Stimulated activated CD8-positive, alpha-beta memory T cell treated with anti-CD3 and anti-CD28 coated beads, Interleukin-7, amount 100 ng/mL, for 48 hours (primary cell): ENCODE measurements at places on chromosomes 5 and 9.

GRCh38 chr9:69412741-69413150 is 87.7 kb downstream of the ENTREP1 start:
- DNase-seq, result no peak

GRCh38 chr9:99063522-99063921 is 41.4 kb upstream of the TGFBR1 start:
- DNase-seq, result no peak

DNA sequence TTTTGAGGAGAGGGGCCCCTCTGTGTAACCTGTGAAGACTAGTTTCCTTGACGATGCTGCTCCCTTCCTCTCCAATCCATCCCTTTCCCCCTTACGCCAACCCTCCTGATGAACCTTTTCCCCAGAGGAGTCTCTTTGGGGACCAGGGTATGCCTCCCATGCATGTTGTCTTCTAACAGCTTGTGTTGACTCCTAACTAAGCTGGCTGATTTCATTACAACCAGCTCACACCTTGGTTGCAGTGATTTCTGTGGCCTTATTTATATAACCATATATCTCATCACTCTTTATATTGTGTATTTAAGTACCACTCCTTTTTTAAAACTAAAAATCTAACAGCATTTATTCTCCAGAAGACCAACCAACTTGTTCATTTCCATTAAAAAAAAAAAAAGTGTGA is 42.5 kb downstream of the SFXN1 start:
- DNase-seq, result no peak

DNA sequence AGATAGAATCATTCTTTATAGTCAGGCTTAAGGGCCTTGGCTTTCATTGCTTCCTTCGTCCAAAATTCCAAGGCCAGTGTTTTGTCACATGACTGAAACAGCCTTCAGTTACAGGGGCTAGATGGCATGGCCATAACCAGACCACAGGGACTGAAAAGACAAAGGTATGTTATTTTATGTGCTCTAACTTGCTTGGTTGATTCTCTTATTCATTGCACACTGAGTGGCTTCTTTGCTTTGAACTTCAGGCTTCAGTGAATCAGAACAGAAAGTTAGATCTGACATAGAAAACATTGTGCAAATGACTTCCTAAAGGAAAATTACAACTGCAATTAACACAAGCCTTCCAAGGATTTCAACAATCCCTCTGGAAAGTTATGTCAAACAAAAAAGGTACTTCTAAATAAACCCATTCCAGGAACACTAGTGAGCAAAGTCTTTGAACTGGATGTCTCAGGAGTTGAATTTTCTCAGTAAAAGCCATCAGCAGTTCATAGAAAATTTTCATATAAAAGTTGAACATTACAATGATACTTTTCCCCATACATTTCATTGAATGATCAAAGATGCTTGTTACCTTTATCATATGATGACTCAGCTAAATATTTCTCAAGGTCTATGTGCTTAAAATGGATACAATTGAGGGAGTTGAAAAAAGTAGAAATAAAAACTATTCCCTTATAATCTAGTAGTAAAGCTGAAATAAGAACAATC is 355.3 kb downstream of the TMEM232 start:
- no peak for DNase-seq

- DNase-seq, result no peak
Measured at GRCh38 chr5:21581508-21581907, 1271.6 kb downstream of the CDH12 start.

GRCh38 chr5:3656803-3657202 is 61.2 kb downstream of the IRX1 start:
- DNase-seq, result no peak

GRCh38 chr5:152288917-152289595 is 116.0 kb downstream of the NMUR2 start:
- DNase-seq, result no peak

- no peak for DNase-seq
Measured at GRCh38 chr5:107618242-107618641, 52.5 kb downstream of the EFNA5 start.

DNA sequence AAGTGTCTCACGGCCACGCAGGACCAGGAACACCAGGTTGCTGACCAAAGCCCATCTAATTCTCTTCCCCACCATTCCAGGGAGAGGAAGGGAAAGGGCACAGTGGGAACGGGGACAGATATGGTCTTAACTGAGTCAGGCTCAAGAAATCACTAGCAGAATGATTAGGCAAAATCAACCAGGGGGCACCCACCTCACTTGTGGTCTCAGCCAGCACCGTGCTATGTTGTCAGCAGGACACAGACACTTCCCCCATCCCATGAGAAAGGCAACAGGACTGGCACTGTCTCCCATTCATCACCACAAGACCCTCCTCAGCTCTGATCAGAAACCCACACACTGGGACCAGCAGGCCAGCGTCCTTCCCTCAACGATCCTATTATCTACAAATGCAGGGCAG is 2.9 kb downstream of the BICD2 start:
- DNase-seq, result no peak

DNA sequence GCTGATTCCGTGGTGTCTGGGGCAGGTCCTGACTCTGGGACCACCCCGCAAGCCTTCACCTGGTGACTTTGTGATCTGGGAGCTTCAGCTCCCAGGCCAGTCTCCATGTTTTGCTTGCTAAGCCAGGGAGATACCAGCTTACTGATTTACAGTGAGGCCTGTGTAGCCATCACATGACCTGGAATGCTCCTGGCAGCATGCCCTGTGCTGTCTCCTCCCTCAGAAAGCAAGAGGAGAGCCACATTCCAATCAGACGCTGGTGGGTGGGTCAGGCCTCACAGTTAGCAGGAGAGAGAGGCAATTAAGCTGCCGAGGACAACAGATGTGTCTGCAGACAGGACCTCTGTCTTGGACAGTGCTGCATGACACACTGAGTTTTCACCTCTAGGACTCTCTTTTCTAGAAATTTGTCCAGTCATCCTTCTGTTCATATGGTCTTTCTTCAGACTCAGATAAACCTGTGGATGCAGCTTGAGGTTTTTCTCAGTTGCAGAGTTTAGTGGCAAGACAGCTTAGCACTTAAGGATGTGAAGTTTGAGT is 24.4 kb upstream of the GRPEL2 start:
- DNase-seq, result no peak

DNA sequence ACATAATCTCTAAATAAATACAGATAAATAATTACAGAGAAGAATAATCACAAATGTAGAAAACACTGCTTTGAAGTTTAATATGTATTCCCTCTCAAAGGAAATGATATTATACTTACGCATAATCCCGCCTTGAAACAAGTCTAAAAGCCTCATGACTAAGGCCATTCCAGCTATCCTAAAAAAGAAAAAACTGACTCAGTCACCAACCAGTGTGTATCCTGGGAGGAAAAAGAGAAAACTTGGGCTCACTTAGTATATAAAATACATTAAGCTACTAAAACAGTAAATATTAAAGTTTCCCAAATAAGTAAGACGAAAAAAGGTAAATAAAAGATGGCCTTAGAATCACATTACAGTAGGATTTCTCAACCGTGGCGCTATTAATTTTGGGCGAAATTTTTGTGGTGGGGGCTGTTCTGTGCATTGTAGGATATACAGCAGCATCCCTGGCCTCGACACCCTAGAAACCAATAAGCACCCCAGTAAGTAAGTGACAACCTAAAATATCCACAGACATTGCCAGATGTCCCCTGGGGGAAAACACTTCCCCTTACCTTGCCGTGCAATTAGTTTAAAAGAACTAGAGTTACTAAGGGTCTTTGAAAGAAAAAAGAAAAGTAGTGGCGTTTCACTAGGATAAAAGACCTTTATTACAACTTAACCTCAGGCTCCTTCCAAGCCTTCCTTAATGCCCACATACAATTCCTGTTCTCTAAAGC is 1.1 kb downstream of the HSPA9 start:
- DNase-seq, result no peak

DNA sequence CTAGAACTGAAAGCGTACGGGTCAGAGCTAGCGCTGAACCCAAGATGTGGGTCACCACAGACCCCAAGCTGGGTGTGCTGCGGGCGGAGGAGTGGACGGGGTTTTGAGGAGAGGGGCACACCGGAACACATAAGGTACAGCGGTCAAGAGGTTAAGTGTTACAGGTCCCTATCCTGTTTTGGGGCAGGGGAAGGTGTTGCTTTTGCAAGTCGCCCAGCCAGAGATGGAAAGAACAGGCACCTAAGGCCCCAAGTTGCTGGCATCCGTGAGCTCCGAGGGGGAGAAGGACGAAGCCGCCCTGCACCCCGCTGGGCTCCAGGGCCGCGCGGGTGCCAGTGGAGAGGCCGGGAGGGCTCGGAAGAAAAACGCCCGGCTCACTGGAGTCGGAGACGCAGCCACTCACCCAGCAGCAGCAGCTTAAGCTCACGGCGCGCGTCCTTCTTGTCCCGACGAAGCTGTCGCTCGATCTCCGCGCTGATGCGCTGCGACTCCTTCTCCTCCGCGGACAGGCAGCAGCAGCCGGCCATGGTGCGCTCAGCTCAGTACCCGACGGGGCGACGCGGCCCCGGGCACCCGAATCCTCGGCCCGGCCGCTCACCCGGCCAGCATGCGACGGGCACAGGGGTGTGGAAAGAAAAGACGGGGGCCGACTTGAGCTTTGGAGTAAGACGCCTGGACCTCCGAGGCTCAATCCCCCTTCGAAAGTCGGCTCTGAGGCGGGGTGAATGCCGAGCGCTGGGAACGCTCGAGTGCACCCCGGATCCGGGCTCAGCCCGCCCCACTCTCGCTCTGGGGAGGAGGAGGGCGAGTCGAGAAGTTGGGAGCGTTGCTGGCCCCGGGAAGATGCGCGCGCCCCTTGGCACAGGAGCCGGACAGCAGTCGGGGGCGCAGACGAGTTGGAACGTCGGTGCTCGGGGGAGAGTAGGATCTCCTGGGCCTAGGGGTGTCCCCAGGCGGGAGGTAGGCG is 572 bp downstream of the GNA14 start:
- no peak for DNase-seq

- DNase-seq, result no peak
Measured at GRCh38 chr5:107404595-107405374, 266.0 kb downstream of the EFNA5 start.
